ENCODE measurements at places on chromosomes 2 and 18.

- DNase-seq: no peak
Observed at GRCh38 chr18:39841482-39842365, 2113.3 kb upstream of the PIK3C3 start.

GRCh38 chr18:47470941-47471340, 219.5 kb upstream of the SKOR2 start:
- no peak for DNase-seq

DNA sequence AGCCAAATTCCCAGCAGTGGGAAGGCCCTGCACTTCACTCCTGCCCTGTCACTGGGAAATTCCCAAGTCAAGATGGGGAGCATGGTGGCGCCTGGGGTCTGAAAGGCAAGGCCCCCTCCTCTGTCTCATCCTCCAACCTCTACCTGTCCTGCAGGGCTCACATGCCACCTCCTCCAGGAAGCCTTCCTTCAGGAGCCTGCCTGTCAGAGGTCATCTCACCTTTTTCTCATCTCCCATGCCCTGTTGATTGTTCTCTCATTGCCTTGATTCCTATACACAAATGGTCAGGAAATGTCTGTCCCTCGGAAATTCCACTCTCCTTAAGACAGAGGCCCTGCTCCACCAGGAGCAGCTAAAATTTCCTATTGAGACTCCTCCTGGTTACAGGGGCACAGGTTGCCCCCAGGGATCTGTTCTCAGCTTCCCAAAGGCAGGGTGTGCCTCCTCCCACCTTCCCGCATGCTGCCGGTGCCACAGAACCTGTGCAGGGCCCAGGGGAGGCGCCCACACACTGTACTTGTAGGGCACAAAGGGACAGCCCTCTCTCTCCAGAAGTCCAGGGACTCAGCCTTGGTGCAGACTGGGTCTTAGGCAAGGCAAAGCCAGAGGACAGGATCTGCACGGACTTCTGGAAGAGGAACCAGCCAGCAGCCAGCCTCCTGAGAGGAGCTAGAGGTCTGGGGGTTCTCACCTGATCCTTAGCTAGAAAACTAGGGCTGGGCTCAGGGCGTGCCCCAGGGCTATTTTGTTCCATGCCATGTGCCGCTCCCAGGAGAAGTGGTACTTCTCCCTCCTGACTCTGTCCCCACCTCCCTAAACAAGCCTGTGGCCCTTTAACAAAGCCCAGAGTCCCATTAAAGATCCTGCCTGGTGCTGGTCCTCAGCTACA, 12.9 kb downstream of the HES6 start:
- DNase-seq: no peak

GRCh38 chr2:228067309-228067708, 114.2 kb downstream of the SPHKAP start:
- DNase-seq: no peak

DNA sequence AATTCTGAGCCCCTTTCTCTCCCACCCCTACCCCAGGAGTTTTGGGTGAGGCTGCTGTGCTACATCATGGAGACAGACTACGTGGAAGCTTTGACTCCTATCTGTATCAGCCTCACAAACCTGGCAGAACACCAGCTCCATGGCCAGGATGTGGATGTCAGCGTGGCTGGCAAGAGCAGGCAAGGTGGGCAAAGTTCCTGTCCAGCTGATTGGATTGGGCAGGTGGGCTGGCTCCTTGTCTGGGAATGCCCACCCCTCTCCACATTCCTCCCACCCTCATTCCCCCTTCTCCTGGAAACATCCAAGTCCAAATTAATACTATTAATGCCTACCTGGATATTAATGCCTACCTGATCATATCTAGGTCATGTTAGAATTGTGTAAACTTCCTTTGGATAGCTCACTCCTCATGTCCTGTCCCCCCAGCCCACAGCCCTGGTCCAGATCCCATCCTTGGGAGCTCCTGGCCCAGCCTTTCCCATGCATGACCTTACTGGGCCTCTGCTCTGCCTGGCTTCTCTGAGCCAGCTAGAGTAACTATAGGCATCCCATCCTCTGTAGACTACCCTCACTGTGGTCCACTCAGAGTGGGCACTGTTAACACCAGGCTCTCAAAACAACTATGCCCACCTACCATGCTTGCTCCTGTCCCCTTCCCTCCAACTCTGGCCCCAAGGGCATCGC, 24.1 kb downstream of the MROH2A start:
- DNase-seq: no peak

GRCh38 chr18:3180325-3180724, 39.4 kb downstream of the MYOM1 start:
- DNase-seq: no peak
